D721Med (cell line): ENCODE measurements at places on chromosomes 7 and 10.

GRCh38 chr7:108007261-108007660, 4.3 kb upstream of the LAMB1 start:
- DNase-seq, result no peak

- no peak for DNase-seq
These were observed 188.0 kb downstream of the PDE1C start for GRCh38 chr7:31882187-31882586.

DNA sequence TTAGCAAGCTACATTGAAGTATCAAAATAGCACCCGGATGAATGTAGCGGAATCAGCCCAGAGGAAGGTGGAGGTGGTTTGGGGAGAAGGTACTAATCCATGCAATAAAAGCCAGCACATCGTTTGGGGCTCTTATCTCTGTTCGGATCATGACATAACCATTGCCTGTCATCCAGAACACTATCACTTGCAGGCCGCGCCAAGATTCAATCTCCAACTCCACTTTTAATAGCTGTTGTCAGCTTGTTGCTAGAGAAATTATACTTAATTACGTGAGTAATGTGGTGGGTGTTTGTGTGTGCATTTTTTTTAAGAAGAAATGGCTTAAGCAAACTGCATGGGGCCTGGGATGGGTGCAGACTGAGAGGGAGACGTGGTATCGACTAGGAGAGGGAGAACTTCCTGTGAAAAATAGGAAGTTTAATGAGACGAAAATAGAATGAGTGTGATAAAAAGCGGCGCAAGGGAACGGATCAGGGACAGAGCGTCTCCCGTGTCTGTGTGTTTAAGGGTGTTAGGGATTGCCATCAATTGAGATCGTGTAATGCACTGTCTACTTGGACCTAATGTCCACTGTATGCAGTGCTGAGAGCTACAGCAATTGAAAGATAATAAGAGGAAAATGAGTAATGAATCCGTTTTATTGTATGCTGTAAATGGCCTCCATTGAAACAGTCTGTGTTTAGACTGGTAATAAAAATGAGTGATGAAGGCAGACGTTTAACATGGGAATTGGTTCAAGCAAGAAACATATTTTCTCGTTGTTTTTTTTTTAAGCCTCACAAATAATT, 27.6 kb upstream of the SFMBT2 start:
- DNase-seq, result no peak

DNA sequence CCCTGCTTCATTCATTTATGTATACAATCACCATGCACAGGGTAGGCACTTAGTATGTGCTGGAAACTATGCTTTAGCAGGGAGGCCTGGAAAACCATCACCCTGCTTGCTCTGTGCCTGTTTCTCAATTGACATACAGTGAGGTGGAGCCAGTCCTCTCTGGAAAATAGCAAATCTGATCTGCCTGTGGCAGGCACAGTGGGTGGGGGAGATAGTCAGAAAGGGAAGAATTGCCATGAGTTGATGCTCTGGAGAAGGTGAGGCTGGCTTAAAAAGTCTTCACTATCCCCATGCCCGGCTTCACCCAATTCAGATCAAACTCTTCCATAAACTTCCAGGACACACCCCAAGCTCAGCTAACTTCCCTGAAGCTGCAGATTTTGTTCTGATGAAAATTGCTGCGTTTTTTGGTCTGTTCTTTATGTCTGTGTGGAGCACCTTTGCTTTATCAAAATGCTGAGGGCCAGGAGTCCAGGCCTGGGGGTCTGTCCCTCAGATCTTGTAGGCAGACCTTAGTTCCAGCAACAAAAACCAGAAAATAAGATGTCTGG, 84.8 kb downstream of the ANK3 start:
- no peak for DNase-seq

DNA sequence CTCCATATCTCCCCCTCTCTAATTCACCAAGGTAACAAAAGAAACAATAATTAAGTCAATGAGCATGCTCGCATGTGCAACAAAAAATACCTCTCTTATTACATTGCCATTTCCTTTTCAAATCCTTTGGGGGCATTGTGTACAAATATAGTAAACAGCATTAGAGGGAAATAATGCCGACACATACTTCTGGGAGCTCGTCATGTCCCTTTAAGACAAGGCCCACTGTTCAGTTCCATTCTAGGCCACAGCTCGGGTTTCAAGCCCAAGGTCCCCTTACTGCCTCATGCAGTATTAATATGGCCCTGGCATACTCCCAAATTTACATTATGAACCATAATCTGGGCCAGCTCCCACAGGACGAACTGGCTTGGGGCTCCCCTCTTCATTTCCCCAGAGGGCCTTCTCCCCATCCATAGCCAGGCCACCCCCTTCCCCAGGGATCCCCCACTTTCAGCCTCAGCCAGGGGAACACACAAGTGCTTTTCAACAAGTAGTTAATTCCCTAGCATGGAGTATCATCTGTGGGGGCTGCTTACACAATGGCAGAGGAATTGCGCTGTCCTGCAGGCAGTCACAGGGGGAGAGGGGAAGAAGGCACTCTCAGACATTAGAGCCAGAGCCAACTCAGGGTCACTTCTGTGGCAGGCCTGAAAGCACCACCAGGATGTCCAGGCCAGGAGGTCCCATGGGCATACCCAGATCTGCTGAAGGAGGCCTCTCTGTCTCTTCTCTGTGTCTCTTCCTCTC, 110.6 kb downstream of the KCNMA1 start:
- DNase-seq, result no peak

DNA sequence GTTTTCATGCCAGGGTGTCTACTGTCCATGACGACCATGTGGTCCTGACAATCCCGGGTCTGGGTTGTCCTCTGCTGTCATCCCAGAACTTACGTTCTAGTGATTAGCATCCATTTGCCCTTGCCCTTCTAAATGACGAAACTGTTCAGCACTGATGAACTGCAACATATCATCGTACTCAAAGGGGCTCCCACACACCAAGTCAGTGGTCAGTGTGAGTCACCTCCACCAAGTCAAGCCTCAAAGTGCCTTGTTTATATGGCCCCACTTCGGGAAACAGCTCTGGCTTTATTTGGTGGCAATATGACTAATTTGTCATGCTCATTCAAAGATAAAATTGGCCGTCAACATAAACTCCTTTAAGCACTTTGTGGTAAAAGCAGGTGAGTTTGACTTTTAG, 110.7 kb downstream of the FRMD4A start:
- DNase-seq, result no peak

- DNase-seq, result no peak
These were observed 58.5 kb downstream of the PHYHIPL start for GRCh38 chr10:59234816-59235429.

DNA sequence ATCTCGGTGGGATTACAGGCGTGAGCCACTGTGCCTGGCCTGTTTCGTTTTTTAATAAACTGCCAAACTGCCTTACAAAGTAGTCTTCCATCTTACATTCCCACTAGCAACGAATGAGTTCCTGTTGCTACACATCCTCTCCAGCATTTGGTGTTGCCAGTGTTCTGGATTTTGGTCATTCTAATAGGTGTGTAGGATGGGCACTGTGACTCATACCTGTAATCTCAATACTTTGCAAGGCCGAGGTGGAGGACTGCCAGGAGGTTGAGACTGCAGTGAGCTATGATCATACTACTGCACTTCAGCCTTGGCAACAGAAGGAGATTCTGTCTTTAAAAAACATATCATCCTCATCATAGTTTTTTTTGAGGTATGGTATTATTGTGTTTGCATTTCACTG, 21.4 kb upstream of the RSBN1L start:
- no peak for DNase-seq

GRCh38 chr10:23199768-23200511, 7.8 kb downstream of the PTF1A start:
- DNase-seq, result no peak

- no peak for DNase-seq
These were observed 59.5 kb upstream of the CAV2 start for GRCh38 chr7:116439841-116440549.

DNA sequence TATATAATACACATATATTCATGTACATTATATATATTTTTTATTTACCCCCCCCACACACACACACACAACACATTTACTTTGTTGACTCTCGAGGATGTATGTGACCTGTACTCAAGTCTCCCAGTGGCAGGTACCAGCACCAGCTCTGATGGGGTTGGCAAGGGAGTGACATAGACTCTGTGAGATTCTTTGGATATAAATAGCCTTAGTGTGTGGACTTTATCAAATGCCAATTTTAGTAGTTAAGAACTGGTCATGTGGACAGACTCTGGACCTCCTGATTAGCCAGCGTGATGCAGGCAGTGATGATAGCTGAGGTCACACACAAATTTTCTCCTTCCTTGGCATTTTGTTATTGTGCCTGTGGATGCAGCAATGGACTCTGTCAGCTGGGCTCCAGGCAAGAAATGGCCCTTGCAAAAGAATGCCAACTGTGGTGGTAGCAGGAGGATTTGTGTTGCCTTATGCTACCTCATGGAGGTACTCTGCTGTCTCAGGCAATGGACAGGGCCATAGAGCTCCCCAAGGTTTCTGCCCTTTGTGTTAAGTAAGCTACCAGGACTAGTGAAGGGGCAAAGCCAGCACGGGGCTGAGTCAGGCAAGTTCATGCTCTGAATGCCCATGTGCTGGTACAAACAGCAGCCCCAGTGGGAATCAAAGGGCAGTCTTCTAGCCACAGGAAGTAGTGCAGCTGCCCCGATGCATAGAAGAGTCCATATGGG, 224.6 kb upstream of the ZWINT start:
- no peak for DNase-seq

- no peak for DNase-seq
These were observed 59.0 kb downstream of the PRR15 start for GRCh38 chr7:29622335-29623265.

- no peak for DNase-seq
These were observed 34.3 kb downstream of the PYROXD2 start for GRCh38 chr10:98380493-98381339.

GRCh38 chr10:73060738-73061635, 35.7 kb downstream of the P4HA1 start:
- DNase-seq, result no peak

- no peak for DNase-seq
These were observed 219.1 kb upstream of the MKI67 start for GRCh38 chr10:128345353-128345752.

- DNase-seq, result no peak
These were observed 50.5 kb downstream of the CSGALNACT2 start for GRCh38 chr10:43188702-43189101.

GRCh38 chr7:106203473-106203872, 81.3 kb downstream of the NAMPT start:
- DNase-seq, result no peak

GRCh38 chr7:49424109-49424508, 349.3 kb upstream of the VWC2 start:
- DNase-seq, result no peak
